ENCODE measurements at places on chromosomes 5 and 9.

- DNase-seq: no peak
Observed at GRCh38 chr5:96780626-96781025, 27.1 kb downstream of the ERAP1 start.

DNA sequence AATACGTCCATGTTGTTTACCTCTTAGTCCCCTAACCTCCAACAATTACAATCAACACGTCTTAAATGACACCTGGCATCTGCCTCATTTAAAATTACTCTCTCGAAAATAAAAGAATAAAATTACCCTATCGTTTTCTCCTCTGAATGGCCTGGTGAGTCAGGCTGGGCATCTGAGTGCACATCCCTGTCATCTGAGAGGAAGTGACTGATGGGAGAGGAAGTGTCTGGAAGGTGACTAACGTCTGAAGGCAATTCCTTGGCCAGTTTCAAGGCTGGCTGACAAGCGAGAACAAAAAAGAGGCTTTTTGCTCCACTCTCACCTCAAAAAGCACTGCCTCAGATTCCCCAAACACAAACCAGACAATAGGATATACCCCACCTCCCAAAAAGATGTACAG, 57.7 kb downstream of the MAPKAP1 start:
- DNase-seq: no peak

GRCh38 chr5:53433026-53433425, 47.4 kb upstream of the FST start:
- no peak for DNase-seq

- no peak for DNase-seq
Observed at GRCh38 chr5:105807290-105807689, 1863.4 kb downstream of the EFNA5 start.

GRCh38 chr5:43663916-43664315, 60.9 kb downstream of the NNT start:
- DNase-seq: no peak

- DNase-seq: no peak
Observed at GRCh38 chr5:137533963-137534362, 34.8 kb upstream of the SPOCK1 start.

DNA sequence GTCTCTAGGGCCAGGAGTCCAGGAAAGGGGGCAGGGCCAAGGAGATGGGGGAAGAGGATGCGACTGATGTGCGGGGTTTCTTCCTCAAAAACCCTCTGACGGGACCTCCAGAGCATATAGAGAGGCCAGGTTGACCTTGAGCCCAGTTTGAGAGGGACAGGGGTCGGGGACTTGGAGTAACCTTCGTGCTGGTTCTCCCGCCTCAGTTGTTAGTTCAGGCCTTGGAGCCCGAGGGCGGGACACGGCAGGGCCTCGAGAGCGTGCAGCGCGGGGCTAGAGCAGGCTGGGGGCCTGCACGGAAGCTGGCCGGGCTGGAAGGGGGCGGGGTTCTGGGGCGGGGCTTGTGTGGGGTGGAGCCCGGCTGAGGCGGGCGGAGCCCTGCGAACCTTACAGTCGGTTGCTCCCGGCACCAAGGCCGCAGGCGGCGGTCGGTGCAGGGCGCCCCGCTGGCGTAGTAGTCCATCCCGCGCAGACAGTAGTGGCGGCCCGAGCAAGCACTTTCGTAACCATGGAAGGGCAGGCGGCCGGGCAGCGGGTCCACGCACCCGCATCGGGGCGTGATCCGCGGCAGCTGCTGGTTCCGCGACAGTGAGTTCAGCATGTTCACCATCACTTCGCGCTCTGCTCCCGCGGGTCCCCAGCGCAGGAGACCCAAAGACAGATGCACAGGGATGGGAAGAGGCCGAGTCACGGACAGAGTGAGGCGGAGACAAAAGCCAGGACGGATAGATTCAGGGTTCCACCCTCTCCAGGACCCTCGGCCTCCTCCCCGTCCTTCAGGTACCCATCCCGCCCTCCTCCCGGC, 4.0 kb upstream of the MYORG start:
- DNase-seq: no peak

DNA sequence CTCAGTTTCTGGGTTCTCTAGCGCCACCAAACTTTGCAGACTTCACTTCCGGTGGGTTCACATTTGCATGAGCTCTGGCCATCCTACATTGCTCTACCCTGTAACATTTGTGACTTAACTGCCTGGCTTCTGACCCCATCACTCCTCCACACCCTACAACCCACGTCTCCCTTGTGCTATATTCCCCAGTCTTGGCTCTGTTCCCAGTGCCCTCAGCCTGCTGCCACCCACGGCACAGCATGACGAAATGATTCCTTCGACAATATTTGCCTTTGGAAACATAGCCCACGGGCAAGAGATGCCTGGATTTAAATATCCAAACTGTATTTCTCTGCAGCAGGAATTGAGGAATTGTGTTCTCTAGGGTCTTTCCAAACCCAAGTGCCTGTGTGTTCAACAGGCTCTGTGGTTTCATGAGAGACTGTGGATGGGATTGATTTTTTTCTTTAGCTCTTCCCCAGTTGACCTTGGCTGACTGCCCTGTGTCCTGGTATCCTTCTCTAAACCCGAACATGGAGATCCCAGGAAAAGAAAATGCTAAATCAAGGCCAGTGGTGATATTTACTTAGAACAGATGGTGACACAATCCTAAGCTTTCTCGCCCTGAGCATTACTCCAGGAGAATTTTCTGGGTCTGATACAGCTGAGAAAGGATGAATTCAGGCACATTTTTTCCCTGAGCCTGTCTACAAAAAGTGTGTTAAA, 44.4 kb upstream of the GRIA1 start:
- DNase-seq: no peak

- DNase-seq: no peak
Observed at GRCh38 chr9:136900988-136901515, 14.7 kb downstream of the TRAF2 start.

DNA sequence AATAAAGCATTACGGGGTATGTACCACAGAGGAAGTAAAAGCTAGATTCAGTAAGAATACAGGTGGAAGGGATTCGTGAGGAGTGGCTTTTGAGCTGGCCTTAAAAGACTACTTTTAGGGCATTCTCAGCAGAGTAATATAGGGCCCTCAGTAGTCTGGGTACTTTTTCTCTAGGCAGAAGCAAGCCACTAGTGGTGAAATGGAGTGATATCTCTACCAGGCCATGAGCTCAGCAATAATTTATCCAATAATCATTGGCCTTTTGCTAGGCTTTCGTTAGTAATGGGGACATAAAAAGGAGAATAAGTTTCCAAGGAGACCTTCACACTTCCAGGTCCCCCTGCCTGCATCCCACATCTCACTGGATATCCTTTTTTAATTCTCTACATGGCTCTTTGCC, 1.7 kb downstream of the POLR3G start:
- no peak for DNase-seq

- DNase-seq: no peak
Observed at GRCh38 chr5:95022967-95023695, 261.8 kb downstream of the MCTP1 start.
